NCI-H2081 treated with DMSO at 0.1 percent for 48 hours (cell line): ENCODE measurements at places on chromosomes 16 and 17.

DNA sequence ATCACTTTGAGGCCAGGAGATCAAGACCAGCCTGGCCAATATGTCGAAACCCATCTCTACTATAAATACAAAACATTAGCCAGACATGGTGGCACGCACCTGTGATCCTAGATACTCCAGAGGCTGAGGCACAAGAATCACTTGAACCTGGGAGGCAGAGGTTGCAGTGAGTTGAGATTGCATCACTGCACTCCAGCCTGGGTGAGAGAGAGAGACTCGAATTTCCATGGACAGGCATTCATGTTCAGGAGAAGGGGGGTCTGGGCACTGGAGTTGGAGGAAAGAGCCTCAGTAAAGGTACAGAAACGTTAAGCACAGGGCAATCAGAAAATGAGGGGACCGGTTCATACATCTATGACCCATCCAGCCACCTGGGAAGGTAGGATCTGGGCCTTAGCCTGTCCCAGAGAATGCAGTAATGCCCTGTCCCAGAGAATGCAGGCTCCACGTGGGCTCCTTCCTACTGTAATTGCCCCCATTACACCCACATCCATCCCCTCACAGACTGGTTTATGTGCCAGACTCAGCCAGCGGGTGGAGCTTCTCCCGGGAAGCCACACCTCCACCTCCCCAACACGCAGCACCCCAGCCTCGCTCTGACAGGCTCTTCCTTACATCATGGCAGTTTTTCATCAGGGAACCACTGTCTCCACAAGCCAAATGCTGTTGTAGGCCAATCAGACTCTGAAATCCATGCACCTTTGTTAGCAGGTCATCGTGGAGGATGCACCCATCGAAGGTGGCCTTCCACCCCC lies 21.6 kb upstream of the ARL4D start:
- no peak for DNase-seq

DNA sequence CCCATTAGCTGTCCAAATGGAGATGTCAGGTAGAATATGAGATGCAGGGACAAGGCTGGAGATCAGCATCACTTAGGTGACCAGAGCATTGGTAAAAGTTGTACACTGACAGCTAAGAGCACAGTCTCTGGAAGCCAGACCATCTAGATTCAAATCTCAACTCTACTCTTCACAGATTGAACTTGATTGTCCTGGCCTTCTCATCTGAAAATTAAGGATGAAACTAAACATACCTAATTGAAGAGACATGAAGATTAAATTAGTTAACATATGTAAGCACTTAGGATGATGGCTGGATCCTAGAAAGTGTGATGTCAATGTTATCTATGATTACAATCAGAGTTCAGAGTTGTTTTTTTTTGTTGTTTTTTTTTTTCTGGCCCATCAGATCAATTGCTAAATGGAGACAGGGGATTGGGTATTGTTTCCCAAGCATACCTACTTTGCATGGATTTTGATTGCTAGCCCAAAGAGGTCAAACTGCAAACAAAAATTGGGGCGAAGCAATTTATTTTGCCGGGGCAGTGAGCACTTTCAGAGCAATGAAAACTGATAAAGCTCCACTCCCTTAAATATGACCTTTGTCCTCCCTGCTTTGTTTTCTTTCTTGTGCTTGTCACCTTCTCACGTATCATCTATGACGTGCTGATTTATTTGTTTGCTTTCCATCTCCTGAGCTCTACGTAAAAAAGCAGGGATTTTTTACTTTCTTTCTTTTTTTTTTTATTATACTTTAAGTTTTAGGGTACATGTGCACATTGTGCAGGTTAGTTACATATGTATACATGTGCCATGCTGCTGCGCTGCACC lies 217.6 kb upstream of the CPHXL start:
- DNase-seq: no peak

GRCh38 chr17:72125742-72126141 lies 4.9 kb downstream of the SOX9 start:
- no peak for DNase-seq

- DNase-seq: no peak
Observed at GRCh38 chr16:29014561-29015069, 29.8 kb downstream of the LAT start.

GRCh38 chr16:4746991-4747574 lies 12.7 kb downstream of the DNAAF8 start:
- no peak for DNase-seq

GRCh38 chr16:10879681-10880589 lies 2.9 kb downstream of the CIITA start:
- no peak for DNase-seq

GRCh38 chr16:4338125-4338582 lies 13.0 kb downstream of the PAM16 start:
- no peak for DNase-seq

GRCh38 chr16:88616320-88616719 lies 22.1 kb upstream of the IL17C start:
- DNase-seq: no peak

GRCh38 chr16:90081606-90081970 lies 4.5 kb upstream of the PRDM7 start:
- DNase-seq: no peak
